ENCODE measurements at places on chromosomes 5 and 9. TPM values are rescaled to one million over a fixed set of nuclear protein-coding genes. Genes with fewer than 3 reads are reported as not detected.

Gene GIN1
- polyA plus RNA-seq = 3.2 TPM

Gene GLDC
- 0.17 TPM for polyA plus RNA-seq

Gene SLC45A2
- polyA plus RNA-seq = 0.07 TPM

Gene CER1
- polyA plus RNA-seq = not detected

Gene RLN2
- 1.9 TPM for polyA plus RNA-seq

Gene EGR1
- 11.7 TPM for polyA plus RNA-seq

Gene MGAT1
- 74.9 TPM for polyA plus RNA-seq

Gene NUTM2F
- not detected for polyA plus RNA-seq

Gene IDNK
- polyA plus RNA-seq = 12.3 TPM

Gene LCN1
- polyA plus RNA-seq = not detected

Gene CDH18
- not detected for polyA plus RNA-seq

Gene GHR
- 1.2 TPM for polyA plus RNA-seq

Gene ANKRD55
- polyA plus RNA-seq = 0.43 TPM

Gene SPINK13
- not detected for polyA plus RNA-seq

Gene PIP5KL1
- 0.51 TPM for polyA plus RNA-seq

Gene ADGRD2
- not detected for polyA plus RNA-seq

Gene EPB41L4A
- 4.2 TPM for polyA plus RNA-seq

Gene REEP2
- polyA plus RNA-seq = 0.54 TPM

Gene DMRT2
- polyA plus RNA-seq = not detected
